AG04450 (cell line): ENCODE measurements at places on chromosomes 6 and 20. TPM values are rescaled to one million over a fixed set of nuclear protein-coding genes. Genes with fewer than 3 reads are reported as not detected.

ZBTB2 gene
- 20.9 and 22.3 TPM in 2 replicates for polyA plus RNA-seq

LINC00237 gene
- not detected in 2 replicates for polyA plus RNA-seq

OPRL1 gene
- 0.86 and 1.1 TPM in 2 replicates for polyA plus RNA-seq

SPO11 gene
- not detected in 2 replicates for polyA plus RNA-seq

SCRT2 gene
- not detected in 2 replicates for polyA plus RNA-seq
